ENCODE measurements at places on chromosomes 5 and 9.

DNA sequence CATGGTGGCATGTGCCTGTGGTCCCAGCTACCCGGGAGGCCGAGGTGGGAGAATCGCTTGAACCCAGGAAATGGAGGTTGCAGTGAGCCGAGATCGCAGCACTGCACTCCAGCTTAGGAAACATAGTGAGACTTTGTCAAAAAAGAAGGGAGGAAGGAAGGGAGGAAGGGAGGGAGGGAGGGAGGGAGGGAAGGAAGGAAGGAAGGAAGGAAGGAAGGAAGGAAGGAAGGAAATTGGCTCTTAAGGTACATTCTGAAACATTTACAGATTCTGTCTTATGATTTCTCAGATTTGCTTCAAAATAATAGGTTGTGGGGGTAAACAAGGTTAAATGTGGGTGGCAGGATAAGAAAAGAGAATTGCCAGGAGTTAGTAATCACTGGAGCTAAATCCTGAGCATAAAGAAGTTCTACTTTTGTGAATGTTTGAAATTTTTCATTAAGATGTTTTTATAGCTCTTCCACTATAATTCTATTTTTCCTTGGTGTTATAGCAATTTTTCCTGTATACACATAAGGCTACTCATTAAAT lies 2.1 kb upstream of the UGT3A2 start:
- peaks cover 2% of the 10 kb centered on the region for H3K4me1 ChIP-seq
- H3K27me3 ChIP-seq, result peaks cover 43% of the 10 kb centered on the region
- H3K36me3 ChIP-seq, result no peaks in the 10 kb centered on the region
- H3K27ac ChIP-seq, result no peak overlapping the region

- H3K36me3 ChIP-seq, result no peaks in the 10 kb centered on the region
- DNase-seq, result no peak
- no peaks in the 10 kb centered on the region for H3K4me1 ChIP-seq
- no peak overlapping the region for H3K27ac ChIP-seq
- no peaks in the 10 kb centered on the region for H3K27me3 ChIP-seq
These were observed 152.0 kb downstream of the DOCK8 start for GRCh38 chr9:366620-367019.

DNA sequence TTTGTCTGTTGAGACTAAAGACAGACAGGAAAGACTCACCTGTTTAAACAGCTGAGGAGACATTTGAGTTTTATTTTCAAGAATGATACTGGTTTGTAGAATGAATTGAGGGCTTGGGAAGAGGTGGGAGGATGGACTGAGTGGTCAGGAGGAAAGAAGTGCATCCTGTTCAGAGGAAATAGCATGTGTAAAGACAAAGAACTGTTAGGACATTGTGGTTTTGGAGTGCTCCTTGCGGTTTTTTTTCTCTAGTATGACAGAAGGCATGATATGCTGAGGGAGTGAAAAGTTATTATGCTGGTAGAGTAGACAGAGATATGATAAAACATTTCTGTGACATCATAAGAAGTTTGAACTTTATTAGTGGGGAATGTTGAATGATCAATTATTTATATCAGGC lies 270.7 kb upstream of the ELAVL2 start:
- no peak overlapping the region for H3K4me3 ChIP-seq
- no peaks in the 10 kb centered on the region for H3K27me3 ChIP-seq
- no peak for DNase-seq

DNA sequence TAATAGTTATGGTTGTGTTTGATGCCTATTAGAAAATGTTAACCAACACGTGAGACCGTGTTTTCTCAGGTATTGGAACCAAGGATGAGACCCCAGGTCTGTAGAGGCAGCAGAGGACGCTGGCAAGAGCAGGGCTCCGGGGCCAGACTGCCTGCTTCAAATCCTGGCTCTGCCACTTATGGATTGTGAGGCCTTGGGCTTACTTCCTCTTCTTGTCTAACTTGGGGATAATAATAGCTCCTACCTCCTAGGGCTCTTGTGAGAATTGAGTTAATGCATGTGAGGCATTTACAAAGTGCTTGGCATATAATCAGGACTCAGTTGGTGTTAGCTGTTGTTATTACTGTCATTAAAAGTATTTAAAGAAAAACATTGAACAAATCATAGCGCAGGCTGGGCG lies 85.5 kb upstream of the PITX1 start:
- H3K4me3 ChIP-seq, result no peak overlapping the region
- DNase-seq, result no peak
- H3K4me1 ChIP-seq, result no peaks in the 10 kb centered on the region
- peaks cover 35% of the 10 kb centered on the region for H3K27me3 ChIP-seq

GRCh38 chr5:38926121-38926520 lies 80.3 kb downstream of the OSMR start:
- no peaks in the 10 kb centered on the region for H3K27me3 ChIP-seq
- no peak overlapping the region for H3K4me3 ChIP-seq
- peak overlapping the region; percentile 71 for H3K27ac ChIP-seq
- peak; percentile 69 for DNase-seq

DNA sequence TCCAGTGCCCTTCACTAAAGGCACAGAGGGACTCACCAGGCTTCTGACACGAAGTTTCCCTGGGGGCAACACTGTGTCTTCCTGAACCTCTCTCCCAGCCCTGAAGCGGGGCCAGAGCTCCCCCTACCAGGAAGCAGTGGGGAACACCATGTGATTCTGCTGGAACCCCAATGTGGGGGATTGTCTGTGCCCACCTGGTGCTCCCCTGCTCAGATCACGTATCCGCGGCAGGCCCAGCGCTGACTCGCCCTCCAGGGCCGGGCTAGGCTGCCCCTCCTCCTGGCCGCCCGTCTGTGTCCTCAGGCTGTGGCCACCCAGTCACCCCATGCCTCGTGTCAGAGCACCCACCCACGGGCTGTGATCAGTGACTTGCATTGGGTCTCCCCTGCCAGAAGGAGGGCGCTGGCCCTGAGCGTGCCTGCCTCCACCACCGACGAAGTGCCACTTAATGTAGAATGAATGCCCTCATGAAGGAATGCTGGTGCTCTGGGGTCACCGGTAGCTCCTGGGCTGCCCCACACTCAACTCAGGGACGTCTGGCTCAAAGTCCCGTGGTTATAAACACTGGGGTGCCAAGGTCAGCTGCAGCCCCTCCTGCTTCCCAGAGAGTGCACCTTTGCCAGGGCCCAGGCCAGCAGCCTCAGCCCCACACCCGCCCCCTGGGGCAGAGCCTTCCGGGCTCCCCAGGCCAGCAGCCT lies 22.1 kb downstream of the SARDH start:
- peak; percentile 66 for DNase-seq
- H3K27ac ChIP-seq, result no peak overlapping the region
- no peaks in the 10 kb centered on the region for H3K27me3 ChIP-seq
- no peaks in the 10 kb centered on the region for H3K36me3 ChIP-seq
- peaks cover 58% of the 10 kb centered on the region for H3K4me1 ChIP-seq

DNA sequence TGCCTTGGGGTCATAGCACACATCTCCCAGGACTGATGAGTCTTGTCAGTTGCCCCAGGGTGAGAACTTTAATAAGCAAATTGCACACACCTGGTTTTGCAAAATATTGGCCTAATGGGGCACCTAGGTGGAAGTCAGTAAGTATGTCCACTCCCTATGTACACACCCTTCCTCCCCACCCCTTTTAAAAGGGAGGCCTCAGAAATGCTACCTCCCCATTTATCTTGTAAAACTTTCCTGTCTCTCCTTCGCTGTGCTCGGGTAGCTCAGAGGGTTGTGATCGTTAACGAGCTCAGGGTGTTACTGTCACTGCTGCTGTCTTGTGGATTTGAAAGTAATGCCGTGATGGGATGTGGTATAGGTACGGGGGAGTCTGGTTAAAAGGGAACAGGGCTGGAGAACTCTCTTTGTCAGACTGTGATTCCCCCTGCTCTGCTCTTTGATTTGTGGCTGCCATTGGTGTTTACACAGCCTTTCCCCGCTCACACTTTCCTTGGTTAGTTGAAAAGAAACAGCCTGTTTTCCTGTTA lies 26.2 kb downstream of the ZNF462 start:
- DNase-seq, result peak; percentile 57
- no peaks in the 10 kb centered on the region for H3K36me3 ChIP-seq
- no peaks in the 10 kb centered on the region for H3K27me3 ChIP-seq
- no peak overlapping the region for H3K4me3 ChIP-seq
- peak overlapping the region; percentile 17 for H3K27ac ChIP-seq

GRCh38 chr5:176693477-176693851 lies 46.2 kb downstream of the TSPAN17 start:
- H3K27ac ChIP-seq, result no peak overlapping the region
- no peaks in the 10 kb centered on the region for H3K4me1 ChIP-seq
- H3K36me3 ChIP-seq, result no peaks in the 10 kb centered on the region
- no peak for DNase-seq
- H3K4me3 ChIP-seq, result no peak overlapping the region

DNA sequence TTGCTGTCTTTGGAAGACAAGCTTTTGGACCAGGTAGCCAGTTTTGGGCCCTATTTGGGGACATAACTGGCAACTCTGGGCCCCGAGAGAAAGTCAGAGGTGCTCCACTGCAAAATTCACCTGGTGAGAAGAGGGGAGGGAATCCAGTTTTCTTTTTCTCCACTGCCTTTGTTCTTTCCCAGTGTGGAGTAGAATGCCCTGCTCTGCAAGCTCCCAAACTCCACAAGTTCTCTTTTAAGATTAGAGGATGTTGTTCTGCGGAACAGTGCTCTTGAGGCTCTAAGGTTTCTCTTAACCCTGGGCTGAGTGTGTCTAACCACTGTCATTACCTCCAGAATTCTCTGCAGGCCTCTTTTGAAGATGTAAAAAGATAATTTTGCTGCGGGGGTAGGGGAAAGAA lies 25.3 kb downstream of the MACIR start:
- no peaks in the 10 kb centered on the region for H3K4me1 ChIP-seq
- H3K27ac ChIP-seq, result no peak overlapping the region
- no peak overlapping the region for H3K4me3 ChIP-seq
- no peaks in the 10 kb centered on the region for H3K27me3 ChIP-seq
- H3K36me3 ChIP-seq, result no peaks in the 10 kb centered on the region

GRCh38 chr9:30575691-30576090 lies 1808.8 kb upstream of the ACO1 start:
- H3K27ac ChIP-seq, result no peak overlapping the region
- no peaks in the 10 kb centered on the region for H3K36me3 ChIP-seq
- H3K4me1 ChIP-seq, result no peaks in the 10 kb centered on the region
- no peak overlapping the region for H3K4me3 ChIP-seq

DNA sequence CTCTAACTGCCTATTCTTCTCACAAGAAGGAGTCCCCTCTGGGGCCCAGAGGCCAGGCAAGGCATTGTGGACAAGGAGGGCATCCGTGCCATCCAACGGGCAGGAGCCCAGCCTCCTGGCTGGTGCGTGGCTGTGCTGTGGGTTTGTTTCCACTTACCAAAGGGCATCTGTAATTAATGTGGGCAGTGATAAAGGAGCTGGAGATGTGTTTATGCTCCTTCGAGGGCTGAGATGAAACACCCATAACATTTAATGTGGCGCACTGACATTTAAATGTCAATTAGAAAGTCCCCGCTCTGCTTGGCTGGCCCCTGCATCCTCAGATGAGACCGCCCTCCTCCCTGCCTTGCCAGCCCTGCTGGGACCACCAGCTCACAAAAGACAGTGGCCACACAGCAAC lies 57.1 kb downstream of the KCNIP1 start:
- peaks cover 79% of the 10 kb centered on the region for H3K27me3 ChIP-seq
- H3K4me1 ChIP-seq, result peaks cover 8% of the 10 kb centered on the region
- H3K4me3 ChIP-seq, result no peak overlapping the region
- peaks cover 18% of the 10 kb centered on the region for H3K36me3 ChIP-seq

- H3K4me3 ChIP-seq, result no peak overlapping the region
- H3K27ac ChIP-seq, result peak overlapping the region; percentile 41
- peaks cover 11% of the 10 kb centered on the region for H3K4me1 ChIP-seq
These were observed 93.5 kb downstream of the GLDC start for GRCh38 chr9:6552033-6552432.

DNA sequence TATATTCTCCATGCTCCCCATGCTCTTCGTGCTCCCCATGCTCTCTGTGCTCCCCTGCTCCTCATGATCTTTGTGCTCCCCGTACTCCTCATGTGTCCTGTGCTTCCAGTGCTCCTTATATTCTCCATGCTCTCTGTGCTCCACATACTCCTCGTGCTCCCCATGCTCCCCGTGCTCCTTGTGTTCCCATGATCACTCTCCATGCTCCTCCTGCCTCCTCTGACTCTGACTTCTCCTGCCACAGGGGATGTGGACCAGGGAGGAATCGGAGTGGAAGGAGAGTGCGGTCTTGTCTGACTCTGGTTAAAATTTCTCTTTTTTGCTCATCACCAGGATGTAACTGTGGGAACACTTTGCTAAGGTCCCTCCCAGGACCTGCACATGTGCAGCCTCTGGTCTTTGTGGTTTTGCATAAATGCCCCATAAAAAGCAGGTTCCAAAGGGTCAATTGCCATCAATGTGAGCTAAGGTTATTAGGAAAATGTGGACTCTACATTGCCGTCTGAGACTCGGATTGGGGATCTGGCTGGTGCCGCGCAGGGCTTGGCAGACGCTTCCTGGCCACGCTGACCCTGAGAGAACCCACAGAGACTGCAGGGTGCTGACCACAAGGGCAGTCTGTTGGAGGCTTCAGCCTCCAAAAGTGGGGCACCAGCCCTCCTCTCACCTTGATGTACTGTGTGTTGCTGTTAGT lies 52.5 kb downstream of the TRIP13 start:
- H3K4me1 ChIP-seq, result peaks cover 10% of the 10 kb centered on the region
- H3K27ac ChIP-seq, result no peak overlapping the region
- H3K4me3 ChIP-seq, result no peak overlapping the region
- H3K36me3 ChIP-seq, result no peaks in the 10 kb centered on the region
- peaks cover 85% of the 10 kb centered on the region for H3K27me3 ChIP-seq

Measured in mesenchymal stem cell (in vitro differentiated cells and primary cell).